ENCODE measurements at places on chromosomes 5 and 9. TPM values are rescaled to one million over a fixed set of nuclear protein-coding genes. Genes with fewer than 3 reads are reported as not detected.
A peak's percentile ranks its signal among the peaks of the same experiment; 100 is the strongest.

DNA sequence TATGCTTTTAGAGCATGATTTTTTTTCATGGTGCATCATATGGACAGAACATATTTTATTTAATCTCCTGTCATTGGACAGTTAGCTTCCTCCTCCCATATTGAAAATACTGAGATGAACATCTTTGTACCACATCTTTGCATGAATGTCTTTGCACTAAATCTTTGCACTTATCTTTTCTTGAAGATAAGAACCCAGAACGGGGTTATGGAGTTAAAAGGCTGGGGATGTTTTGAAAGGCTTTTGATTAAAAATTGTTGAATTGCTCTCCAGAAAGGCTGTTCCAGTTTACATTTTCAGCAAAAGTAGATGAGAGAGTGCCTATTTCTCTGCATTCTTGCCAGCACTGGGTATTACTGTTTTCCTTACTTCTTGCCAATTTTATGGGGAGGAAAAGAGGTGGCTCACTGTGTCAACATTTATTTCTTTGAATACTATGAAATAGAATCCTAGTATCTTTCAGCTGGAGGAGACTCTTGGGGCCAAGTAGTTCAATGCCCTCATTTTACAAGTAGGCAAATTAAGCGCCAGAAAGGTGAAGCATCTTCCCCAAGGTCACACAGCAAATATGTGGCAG, 7.2 kb downstream of the NCS1 start:
- no peak overlapping the region for H3K27ac ChIP-seq
- peaks cover 2% of the 10 kb centered on the region for H3K27me3 ChIP-seq
- no peak overlapping the region for H3K4me3 ChIP-seq
- no peaks in the 10 kb centered on the region for H3K36me3 ChIP-seq
- H3K4me1 ChIP-seq, result no peaks in the 10 kb centered on the region
- no peak for DNase-seq

- H3K4me1 ChIP-seq, result no peaks in the 10 kb centered on the region
- no peak overlapping the region for H3K4me3 ChIP-seq
- H3K27ac ChIP-seq, result no peak overlapping the region
- H3K36me3 ChIP-seq, result no peaks in the 10 kb centered on the region
- no peak for DNase-seq
Measured at GRCh38 chr5:13653709-13654108, 290.8 kb downstream of the DNAH5 start.

- H3K36me3 ChIP-seq, result peaks cover 58% of the 10 kb centered on the region
- H3K4me3 ChIP-seq, result peak overlapping the region; percentile 41
- H3K27ac ChIP-seq, result peak overlapping the region; percentile 87
- no peaks in the 10 kb centered on the region for H3K27me3 ChIP-seq
- peaks cover 68% of the 10 kb centered on the region for H3K4me1 ChIP-seq
Measured at GRCh38 chr9:109101810-109102209, 17.9 kb downstream of the TMEM245 start.

DNA sequence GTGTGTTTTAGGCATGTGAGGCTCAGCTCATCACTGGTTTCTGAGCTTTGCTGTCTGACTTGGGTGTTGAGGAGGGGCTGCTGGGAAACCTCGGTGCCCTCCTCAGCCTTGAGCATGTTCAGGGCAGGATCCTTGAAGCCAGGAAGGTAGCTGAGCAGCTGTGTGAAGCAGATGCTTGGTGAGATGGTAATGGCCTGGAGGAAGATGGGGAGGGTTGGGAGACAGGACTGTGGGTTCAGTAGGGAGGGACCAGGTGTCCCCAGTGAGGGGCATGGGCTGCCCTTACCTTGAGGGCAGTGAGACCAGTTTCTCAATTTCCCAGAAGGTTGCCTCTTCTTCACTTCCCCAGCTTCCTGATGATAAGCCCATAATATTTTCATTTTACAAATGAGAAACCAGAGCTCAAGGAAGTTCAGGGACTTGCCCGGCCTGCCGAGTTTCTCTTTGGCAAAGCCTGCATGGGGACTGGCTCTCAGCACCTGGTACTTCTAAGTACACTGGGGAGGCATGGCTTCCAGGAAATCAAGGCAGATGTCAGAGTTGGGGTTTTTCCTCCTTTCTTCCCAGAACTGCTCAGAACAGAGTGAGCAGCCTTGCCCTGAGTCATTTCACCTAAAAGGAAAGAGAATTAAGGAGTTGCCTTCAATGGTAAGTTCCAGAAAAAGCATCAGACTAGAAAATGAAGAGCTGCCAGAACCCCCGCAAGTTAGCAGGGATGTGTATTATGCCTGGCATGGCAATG, 225.7 kb downstream of the MAST4 start:
- DNase-seq, result peak; percentile 76
- H3K36me3 ChIP-seq, result no peaks in the 10 kb centered on the region
- H3K27me3 ChIP-seq, result peaks cover 8% of the 10 kb centered on the region
- H3K4me1 ChIP-seq, result peaks cover 24% of the 10 kb centered on the region
- peak overlapping the region; percentile 90 for H3K27ac ChIP-seq
- H3K4me3 ChIP-seq, result peak overlapping the region; percentile 30

GRCh38 chr9:86659413-86660046, 287.8 kb downstream of the GAS1 start:
- no peak overlapping the region for H3K4me3 ChIP-seq
- DNase-seq, result no peak
- peaks cover 7% of the 10 kb centered on the region for H3K4me1 ChIP-seq

DNA sequence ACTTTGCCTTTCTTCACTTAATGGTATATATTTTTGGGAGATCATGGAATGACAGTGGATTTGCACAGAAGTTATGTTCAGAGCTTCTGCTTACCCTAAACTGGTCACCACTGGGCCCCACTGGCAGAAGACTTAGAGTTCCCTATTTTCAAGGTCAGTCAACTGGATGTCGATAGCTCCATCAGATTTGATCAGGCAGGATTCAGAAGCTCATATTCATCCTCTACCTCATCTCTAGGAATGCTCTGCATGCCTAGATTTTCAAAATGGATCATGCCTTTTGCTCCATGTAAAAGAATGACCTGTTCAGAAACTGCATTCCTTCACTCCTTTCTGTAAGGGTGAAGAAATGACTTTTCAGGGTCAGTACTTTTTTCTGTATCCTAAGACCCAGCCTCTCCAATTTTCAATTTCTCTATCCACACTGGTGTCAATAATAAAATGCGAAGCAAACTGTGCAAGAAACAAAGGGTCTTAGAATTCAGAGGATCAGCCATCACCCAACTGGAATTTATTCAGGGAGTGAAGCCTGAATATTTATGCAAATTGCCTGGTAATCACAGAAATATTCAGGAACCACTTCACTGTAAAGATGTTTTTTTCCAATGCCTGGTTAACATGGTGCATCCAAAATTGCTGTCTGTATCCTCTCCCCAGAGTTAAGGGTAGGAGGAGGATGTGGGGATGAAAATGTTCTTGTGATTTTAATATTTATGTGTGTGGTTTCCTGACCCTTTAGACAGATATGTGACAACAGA, 125.4 kb downstream of the DOCK2 start:
- DNase-seq, result no peak
- no peak overlapping the region for H3K27ac ChIP-seq
- H3K36me3 ChIP-seq, result peaks cover 62% of the 10 kb centered on the region
- no peaks in the 10 kb centered on the region for H3K27me3 ChIP-seq
- no peak overlapping the region for H3K4me3 ChIP-seq
- peaks cover 4% of the 10 kb centered on the region for H3K4me1 ChIP-seq

DNA sequence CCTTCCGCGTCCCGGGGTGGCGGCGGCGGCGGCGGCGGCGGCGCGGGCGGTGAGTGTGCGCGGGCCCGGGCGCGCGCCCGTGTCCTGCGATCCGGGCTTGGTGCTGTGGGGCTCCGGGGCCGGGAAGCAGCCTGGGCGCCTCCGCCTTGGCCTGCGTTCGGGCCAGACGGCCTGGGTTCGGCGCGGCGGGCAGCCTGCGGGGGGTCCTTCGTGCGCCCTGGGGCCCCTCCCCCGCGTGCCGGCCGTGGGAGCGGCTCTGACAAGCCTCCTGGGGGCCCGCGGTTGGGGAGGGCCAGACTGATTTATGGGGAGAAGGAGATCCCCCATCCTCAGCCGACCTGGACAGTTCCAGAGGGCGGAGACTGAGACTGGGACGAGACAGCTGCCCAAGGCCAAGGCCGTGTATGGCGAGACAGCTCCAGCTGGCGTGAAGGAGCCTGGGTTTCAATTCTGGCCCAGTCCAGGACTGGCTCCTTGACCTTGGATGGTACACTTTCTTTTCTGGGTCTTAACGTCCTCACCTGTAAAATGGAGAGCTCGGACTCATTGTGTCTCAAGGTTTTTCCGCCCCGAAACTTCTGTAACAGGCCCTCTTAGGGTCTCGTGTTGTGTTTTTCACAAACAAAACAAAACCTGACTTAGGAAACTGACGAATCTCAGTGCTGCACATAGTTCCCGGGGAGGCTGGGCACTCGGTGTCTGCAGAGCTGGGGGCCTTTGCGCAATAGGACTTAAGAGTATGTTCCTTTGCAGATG, 603 bp downstream of the TMEM268 start:
- peak overlapping the region; percentile 89 for H3K27ac ChIP-seq
- peaks cover 46% of the 10 kb centered on the region for H3K4me1 ChIP-seq
- peaks cover 39% of the 10 kb centered on the region for H3K36me3 ChIP-seq
- DNase-seq, result peak; percentile 44
- H3K27me3 ChIP-seq, result no peaks in the 10 kb centered on the region

DNA sequence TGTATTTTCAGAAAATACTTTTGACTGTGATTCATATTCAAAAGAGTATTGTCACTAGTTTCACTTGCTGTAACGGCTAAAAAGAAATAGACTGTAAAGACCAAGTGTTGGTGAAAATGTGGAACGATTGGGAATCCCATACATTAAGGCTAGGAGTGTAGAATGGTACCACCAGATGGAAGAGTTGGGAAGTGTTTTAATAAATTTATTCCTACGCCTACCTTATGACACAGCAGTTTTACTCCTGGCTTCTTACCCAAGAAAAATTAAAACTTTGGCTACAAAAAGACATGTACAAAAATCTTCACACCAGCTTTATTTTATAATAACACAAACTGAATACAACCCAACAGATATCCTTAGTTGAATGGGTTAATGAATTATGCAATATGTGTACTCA, 256.2 kb downstream of the TAF11L14 start:
- H3K27me3 ChIP-seq, result no peaks in the 10 kb centered on the region
- H3K4me1 ChIP-seq, result no peaks in the 10 kb centered on the region
- no peaks in the 10 kb centered on the region for H3K36me3 ChIP-seq
- DNase-seq, result no peak
- no peak overlapping the region for H3K27ac ChIP-seq
- no peak overlapping the region for H3K4me3 ChIP-seq

Gene PSAT1
- 182 TPM for total RNA-seq

Gene FBP2
- total RNA-seq, result not detected

DNA sequence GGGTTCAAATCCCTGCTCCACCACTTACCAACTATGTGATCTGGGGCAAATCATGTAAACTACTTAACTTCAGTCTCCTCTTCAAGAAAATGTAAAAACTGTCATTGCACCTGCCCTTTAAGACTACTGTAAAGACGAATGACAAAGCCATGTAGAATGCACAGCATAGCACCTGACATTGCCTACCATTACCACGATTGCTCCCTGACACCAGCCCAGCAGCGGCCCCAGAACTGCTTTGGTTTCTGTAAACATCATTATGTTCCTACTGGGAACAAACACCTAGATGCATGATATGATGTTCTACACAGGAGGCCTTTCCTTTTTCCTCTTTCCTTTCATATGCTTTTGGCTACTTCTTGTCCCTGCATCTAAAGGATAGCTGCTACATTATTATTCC, 23.1 kb upstream of the PLPP6 start:
- no peak overlapping the region for H3K27ac ChIP-seq
- no peaks in the 10 kb centered on the region for H3K36me3 ChIP-seq
- no peak overlapping the region for H3K4me3 ChIP-seq
- DNase-seq, result no peak

Gene CXCL14
- total RNA-seq, result not detected

- H3K4me1 ChIP-seq, result peaks cover 3% of the 10 kb centered on the region
- no peaks in the 10 kb centered on the region for H3K27me3 ChIP-seq
- H3K36me3 ChIP-seq, result peaks cover 19% of the 10 kb centered on the region
- DNase-seq, result no peak
Measured at GRCh38 chr5:169979871-169980270, 424 bp downstream of the INSYN2B start.

Gene HCN1
- not detected for total RNA-seq

- no peaks in the 10 kb centered on the region for H3K27me3 ChIP-seq
- H3K27ac ChIP-seq, result peak overlapping the region; percentile 42
- peaks cover 37% of the 10 kb centered on the region for H3K36me3 ChIP-seq
- no peak overlapping the region for H3K4me3 ChIP-seq
- DNase-seq, result no peak
Measured at GRCh38 chr5:73506459-73506955, 8.3 kb downstream of the BTF3 start.

DNA sequence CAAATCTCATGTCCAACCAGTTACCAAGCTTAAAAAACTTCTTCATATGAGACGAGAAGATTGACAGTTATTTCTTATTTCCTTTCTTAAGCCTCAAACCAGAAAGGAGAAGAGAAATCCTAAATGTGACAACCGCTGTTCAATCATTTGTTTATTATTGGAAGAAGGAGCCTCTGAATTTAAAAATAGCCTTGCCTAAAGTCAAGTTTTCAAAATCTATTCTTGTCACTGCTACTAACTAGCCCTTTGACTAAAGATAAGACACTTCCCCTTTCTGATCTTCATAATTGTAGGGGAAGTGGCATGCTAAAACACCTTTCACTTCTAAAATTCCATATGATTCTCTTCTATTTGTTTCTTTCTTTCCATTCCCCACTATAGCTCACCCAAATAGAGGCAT, 106.2 kb upstream of the EMB start:
- peaks cover 7% of the 10 kb centered on the region for H3K4me1 ChIP-seq
- DNase-seq, result no peak
- H3K27ac ChIP-seq, result no peak overlapping the region
- H3K27me3 ChIP-seq, result no peaks in the 10 kb centered on the region
- H3K4me3 ChIP-seq, result no peak overlapping the region
- H3K36me3 ChIP-seq, result no peaks in the 10 kb centered on the region

DNA sequence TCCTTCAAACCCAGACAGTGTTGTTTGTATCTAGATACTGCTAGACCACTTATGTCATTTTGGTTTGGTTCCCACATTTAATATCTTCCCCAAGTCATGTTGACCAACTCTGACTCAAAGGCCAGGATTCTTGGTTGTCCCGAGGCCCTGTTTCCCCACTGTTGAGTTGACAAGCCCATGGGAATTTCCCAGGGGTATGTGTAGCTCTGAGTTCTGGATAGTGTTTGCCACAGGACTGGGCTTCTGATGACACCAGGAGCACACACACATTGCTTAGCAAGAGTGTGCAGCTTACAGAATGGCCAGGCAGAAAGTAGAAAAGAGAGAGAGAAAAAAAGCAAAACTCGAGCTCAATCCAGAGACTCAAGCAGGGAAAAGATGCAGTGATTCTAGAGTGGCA, 214.4 kb downstream of the NXNL2 start:
- H3K4me3 ChIP-seq, result no peak overlapping the region
- H3K27me3 ChIP-seq, result peaks cover 7% of the 10 kb centered on the region
- no peak overlapping the region for H3K27ac ChIP-seq
- H3K4me1 ChIP-seq, result no peaks in the 10 kb centered on the region
- no peaks in the 10 kb centered on the region for H3K36me3 ChIP-seq
- DNase-seq, result no peak

Data from activated CD8-positive, alpha-beta T cell treated with anti-CD3 and anti-CD28 coated beads for 36 hours (primary cell).